ENCODE measurements at places on chromosomes 5 and 9.

DNA sequence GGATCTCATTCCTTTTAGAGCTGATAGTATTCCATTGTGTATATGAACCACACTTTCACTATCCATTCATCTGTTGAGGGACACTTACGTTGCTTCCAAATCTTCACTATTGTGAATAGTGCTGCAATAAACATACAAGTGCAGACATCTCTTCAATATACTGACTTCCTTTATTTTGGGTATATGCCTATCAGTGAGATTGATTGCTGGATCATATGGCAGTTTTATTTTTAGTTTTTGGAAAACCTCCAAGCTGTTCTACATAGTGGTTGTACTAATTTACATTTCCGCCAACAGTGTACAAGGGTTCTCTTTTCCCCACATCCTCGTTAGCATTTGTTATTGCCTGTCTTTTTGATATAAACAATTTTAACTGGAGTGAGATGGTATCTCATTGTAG lies 33.8 kb upstream of the LECT2 start:
- no peak for DNase-seq

DNA sequence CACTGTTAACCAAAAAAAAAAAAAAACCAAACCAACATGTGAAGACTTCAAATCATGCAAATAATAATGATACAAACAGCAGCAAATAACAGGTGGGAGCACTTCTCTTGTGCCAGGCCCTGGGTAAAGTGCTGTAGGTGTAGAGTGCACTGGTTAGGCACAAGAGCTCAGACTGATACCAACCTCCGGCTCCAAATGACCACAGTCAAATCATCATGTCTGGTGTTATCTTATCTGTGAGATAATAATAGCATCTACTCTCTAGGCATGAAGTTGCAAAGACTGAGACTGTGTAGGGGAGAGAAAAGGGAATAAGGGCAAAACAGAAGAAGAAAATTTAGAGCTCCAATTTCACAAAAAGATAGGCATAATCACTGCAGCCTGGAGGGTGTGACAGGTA lies 159.5 kb downstream of the ARL15 start:
- no peak for DNase-seq

DNA sequence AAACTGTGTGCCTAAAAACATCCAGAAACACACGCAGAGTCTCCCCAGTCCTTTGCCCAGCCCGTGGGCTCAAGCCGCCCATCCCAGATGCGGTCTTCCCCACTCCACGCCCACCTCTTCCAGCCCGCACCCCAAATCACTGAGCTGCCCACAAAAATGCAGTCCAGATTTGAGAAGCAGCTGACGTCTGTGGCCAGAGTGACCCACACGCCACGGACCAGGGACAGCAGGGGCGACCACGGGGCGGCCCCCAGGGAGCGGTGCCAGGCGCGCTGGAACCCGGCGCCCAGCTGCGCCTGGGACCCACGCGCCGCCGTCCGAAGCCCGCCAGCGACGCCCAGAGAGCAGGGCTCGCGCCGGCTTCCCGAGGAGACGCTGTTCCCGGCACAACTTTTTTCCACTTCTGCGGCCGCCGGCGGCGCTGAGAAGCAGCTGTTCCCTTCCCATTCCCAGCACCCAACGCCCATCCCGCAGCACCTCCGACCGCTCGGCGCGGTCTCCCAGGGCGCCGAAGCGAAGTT lies 674 bp downstream of the LHFPL2 start:
- no peak for DNase-seq

DNA sequence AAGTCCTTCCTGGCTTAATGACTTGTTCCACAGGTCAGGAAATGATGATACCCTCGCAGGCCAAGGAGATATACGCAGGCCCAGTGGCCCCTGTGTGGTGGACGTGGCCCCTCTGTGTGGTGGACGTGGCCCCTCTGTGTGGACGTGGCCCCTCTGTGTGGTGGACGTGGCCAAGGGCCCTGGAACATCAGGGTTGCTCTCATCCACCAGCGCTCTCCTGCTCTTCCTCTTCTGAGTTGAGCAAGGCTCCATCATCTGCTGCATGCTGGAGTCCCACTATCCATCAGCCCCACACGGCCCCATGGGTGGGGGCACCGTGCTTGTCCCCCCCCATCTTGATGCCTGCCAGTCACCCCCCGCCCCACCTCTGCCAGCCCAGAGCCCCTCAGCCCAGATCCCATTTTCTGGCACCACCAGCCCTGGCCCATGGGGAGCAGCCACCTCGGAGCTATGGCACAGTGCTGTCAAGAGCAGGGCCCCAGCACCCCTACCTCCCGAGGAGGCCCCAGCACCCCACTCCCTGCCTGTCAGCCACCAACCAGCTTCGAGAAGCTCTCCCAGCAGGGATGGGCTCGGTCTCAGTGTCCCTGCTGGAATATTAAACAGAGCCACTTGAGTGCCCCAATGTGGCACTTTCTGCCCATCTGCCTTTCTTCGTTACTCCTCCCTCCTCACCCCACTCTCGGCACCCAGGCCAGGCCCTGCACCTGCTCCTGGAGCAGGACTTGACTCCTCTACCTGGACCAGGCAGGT lies 8.1 kb downstream of the LRRC14B start:
- no peak for DNase-seq

DNA sequence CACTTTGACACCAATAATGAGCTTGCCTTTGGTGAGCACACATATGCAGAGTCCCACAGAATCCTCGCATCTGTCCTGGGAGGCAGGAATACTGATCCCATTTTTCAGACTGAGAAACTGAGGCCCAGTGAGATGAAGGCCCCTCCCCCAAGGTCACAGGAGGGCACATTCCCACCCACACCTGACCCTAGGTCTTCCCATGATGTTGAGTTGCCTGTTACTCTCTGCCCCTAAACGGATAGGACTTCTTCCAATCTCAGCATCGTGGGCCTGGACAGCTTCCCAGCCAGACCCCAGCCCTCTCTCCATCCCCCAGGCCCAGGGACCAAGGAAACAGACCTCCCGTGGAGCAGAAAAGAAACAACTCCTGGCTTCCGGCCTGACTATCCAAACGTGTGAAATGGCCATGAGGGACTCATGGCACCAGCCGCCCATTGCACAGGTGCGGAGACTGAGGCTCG lies 877 bp downstream of the SH3GLB2 start:
- DNase-seq = peak; percentile 10

GRCh38 chr5:103605277-103605676 lies 42.7 kb upstream of the NUDT12 start:
- DNase-seq = no peak

GRCh38 chr5:8721536-8721935 lies 824.3 kb downstream of the SEMA5A start:
- no peak for DNase-seq

GRCh38 chr5:153696256-153696655 lies 205.8 kb downstream of the GRIA1 start:
- no peak for DNase-seq

GRCh38 chr9:133030317-133031129 lies at the start of gene GTF3C5:
Gene GTF3C5, plus strand, starts transcription at chr9:133030997. Its CDS starts 15 bp downstream, at chr9:133031012.
- peak; percentile 99 for DNase-seq

DNA sequence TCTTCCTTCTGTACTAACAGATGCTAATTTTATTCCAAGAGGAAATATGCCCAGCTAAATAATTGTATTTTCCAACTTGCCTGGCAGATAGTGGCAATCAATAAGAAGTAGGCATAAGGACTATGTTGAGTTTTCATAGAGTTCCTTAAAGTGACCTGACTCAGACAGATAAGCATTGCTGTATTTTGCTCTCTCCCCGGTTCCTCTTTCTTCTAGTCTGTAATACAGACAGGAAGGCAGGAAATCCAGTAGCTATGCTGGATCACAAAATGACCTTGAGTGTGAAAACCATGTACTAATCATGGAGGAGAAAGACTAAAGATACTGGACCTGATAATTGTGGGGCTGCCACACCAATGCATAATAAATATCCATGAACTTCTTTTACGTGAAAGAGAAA lies 701.7 kb downstream of the CETN3 start:
- DNase-seq = no peak

DNA sequence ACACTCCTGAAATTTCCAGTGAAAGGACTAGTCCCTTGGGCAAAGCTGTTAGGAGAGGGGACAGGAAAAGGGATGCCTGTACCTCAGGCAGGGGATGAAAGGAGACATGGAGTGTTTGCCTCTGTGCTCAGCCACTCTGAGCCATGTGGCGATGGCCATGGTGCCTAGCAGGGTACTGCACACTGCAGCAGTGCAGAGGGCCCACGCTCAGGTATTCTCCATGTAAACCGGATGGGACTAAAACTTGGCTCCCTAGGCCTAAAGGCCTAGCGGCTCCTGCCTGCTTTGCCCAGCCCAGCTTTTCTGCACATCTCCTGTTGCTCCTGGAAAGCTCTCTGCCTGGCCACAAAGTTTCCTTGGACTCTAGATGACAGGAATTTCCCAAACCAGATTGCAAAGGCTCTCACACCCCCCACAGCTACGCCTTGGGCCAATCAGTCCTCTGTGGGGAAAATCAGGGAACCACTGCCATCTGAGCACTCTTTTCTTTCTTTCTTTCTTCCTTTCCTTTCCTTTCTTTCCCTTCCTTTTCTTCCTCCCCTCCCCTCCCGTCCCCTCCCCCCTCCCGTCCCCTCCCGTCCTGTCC lies 44.3 kb downstream of the HABP4 start:
- no peak for DNase-seq

GRCh38 chr5:132489871-132490483 lies 596 bp downstream of the IRF1 start:
- no peak for DNase-seq

GRCh38 chr9:76873056-76873792 lies 32.7 kb downstream of the PRUNE2 start:
- DNase-seq = peak; percentile 44

DNA sequence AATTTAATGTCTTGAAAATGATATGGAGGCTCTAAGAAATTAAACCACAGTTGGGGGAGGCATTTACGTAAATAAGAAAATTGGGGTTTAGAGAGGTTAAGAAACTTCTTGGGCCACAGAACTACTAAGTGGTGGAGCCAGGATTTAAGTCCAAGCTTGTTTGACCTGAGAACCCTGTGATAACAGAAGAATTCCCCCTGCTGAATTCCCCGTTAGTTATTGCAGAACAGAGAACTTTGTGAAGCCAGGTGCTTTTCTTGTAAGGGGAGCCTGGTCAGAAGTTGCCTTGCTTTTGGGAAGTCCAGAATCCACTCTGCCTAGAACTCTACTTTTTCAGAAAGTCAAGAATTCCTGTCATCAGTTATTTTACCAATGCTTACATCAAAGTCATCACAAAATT lies 309.3 kb upstream of the SEMA6A start:
- DNase-seq = no peak

- DNase-seq = no peak
Observed at GRCh38 chr9:5953743-5954707, 61.4 kb downstream of the RANBP6 start.

- DNase-seq = no peak
Observed at GRCh38 chr5:72302171-72302570, 17.9 kb downstream of the MRPS27 start.

DNA sequence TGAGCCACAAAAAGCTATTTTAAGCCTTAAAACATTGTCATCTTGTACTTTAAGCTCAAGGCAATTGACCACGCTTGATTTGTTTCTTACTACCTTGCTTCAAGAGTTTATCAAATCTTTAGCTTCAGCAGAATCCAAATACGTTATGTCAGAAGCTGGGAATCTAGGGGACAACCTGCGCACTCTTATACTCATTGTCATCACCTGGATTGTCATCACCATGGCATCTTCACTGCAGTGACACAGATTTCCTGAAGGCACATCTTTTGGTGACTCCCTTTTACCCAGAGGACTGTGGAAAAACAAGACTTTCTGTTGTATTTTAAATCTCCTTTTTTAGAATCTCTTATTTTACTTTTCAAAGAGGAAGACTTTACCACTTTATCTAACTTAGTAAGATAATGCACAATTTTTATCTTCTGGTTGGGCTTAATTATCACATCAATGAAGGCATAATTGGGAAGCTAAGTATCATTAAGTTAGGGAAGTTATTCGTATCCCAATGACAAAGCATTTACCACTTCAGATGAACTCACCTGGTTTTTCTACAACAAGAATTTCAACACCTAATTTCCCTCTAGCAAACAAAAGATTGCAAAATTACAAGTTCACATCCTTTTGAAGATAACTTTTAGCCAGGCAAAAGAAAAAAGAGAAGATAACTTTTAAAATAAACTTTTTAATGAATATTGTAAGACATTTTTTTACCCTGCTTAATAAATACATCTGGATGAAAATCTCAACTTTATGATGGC lies 162.0 kb downstream of the DOCK2 start:
- no peak for DNase-seq

DNA sequence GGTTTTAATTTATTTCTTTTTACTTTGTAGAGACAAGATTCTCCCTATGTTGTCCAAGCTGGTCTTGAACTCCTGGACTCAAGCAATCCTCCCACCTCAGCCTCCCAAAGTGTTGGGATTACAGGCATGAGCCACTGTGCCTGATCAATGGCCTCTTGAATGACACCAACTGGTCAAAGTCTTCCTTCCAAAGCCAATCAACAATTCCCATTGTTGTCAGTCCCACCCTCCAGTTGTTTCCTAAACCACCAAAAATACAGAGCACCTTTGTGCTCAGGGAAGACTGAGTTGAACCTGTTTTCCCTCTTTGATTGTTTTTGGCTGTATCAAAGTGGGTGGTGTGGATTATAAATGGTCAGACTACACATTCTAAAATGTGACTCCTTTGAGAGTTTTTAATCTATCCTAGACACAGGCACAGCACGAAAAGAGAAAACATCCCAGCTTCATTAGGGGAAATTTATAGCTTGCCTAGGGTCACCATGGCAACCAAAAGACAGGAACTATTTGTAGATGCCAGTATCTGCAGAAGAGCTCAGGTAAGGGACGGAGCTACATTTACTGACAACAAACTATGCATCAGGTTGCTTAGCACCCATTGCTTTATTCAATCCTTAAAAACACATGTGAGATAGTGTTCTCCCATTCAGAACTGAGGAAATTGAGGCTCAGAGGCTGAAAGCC lies 27.6 kb upstream of the ATP6V1G1 start:
- no peak for DNase-seq

GRCh38 chr9:34647651-34648050 lies 1.2 kb downstream of the GALT start:
- DNase-seq = no peak

DNA sequence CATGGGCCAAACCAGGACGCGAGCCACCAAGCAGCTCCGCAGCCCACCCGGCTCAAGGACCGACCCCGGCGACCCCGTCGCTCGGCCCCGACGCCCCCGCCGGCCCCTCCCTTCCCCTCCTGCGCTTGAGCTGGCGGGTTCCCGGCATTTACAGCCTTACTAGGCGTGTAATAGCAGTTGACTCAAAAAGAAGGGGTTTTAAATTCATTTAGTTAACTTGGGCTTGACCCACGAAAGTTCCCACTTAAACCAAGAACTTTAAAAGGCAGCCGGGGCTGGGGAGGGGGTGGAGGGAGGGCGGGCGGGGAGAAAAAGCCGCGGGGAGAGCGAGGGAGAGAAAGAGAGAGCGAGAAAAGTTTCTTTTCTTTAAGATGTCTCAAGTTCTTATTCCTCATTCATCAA lies 636 bp downstream of the PRDM12 start:
- no peak for DNase-seq
